CD4-positive, alpha-beta T cell treated with Interleukin-6 for 4 hours (primary cell): ENCODE measurements at places on chromosomes 3 and 15.

GRCh38 chr3:101762041-101762646, 16.9 kb upstream of the NXPE3 start:
- DNase-seq, result no peak

GRCh38 chr3:153274561-153274960, 112.5 kb downstream of the RAP2B start:
- DNase-seq, result no peak

- no peak for DNase-seq
These were observed 11.7 kb upstream of the P3H2 start for GRCh38 chr3:190132371-190132770.

DNA sequence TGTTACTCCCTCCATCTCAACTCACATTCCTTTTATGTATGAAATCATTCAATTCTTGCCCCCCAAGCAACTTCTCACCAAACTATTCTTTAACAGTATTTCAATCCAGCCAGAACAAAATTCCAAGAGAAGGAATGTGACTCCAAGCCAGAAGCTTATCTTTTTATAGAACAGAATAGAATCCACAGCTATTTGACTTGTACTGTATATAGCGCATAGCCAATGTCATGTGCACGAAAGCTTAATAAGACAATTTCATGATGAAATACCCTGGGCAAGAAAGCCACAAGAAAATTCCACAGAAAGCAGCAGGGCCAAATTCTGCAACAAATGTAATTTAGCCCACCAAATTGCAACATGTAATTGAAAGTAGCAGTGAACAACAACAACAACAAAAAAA, 127.6 kb upstream of the UBE2E2 start:
- DNase-seq, result no peak

DNA sequence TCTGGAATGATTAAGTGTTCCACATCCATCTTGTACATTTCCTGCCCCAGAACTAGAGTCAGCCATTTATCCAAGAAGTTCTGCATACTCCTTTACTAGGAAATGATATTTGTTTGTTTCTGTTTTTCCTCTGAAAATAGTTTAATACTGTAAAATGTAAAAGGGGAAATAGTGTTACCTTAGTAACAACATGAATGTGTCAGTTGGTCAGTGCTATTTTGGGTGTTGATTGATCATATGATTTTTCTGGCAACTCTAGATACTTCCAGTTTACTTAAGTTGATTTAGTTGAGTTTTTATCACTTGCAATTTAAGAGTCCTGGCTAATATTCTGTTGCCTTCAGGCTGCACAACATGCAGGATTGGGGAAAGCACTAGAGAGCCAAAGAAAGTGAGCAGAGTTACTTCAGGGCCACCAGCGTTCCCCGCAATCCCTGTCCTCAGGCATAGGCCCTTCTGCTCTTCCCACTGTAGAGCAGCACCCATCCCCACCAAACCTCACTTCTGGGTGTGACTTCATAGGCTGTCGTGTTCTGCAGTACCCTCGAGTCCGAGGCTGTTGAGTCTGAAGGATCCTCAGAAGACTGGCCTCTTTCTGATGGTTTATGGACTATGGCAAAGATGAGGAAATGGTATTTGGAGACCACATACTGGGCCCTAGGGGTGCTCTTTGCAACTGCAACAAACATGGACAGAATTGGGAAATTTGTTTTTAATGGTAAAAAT, 69.0 kb downstream of the CHD2 start:
- DNase-seq, result no peak

GRCh38 chr3:98780343-98780742, 17.2 kb downstream of the ST3GAL6 start:
- DNase-seq, result no peak

DNA sequence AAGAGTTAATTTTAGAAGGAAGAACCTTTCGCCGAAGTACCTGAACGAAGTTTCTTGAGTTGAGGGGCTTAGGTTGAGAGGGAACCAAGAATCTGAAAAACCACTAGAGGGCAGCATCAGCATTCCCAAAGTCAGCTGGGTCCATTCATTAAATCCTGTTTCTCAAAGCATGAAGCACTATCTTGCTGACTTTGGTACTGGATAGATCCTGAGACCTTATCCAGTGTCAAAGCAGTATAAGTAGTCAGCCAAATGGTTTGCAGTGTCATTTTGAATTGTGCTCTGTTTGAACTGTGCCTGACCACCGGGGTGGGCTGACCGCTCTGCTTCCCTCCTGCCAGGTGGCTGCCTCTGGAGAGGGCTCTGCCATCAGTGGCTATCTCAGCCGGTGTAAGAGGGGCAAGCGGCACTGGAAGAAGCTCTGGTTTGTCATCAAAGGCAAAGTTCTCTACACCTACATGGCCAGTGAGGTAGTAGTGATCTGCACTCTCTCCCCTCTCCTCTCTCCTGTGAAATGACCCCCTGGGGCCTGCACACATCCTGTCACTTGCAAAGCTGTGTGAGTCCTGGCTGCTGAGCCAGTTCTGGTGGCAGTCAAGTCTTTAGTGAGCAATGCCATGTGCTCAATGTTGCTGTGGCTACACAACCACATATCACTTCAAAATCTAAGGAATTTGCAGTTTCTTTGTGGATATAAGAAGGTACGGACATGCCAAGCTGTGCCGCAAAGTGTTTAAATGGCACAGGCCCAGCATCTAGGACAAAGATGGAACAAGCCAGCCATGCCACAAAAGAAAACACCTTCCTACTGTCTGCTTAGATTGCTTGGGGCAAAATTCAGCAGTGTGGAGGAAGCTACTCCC, 21.4 kb upstream of the NR2C2 start:
- DNase-seq, result peak; percentile 45

- no peak for DNase-seq
These were observed 98.7 kb downstream of the PLCH1 start for GRCh38 chr3:155646128-155646527.

- no peak for DNase-seq
These were observed 116.2 kb downstream of the CHSY1 start for GRCh38 chr15:101135532-101136166.

DNA sequence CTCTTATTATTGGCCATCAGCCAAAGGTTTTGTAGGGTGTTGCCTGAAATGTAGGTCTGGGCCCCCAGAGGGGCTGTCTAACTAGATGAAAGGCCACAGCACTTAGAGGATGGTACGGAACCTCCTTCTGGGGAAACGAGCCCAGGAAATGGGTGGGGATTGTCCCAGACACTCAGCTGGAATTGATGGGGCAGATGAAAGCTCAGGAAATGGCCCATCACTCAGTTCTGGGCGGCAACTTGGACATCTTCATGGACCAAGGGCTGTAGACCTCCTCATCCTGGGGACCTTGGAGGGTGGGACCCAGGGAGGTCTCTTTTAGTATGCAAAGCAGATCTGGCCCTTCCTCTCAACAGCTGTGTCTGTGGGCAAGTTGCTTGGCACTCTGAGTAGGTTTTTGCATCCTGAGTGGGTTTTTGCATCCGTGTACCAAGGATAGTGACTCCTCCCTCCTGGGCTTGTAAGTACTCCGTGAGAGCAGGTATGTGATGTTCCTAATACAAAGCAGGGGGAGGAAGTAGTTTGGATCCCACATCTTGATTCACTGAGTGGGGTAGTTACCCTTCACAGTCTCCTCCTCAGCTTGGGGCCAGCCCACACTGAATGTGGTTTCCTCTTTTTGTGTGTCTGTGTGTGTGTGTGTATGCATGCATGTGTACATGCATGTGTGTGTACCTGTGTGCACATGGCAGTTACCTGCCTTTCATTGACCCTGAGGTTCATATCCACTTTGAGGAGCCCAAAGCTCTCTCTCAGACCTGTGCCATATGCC, 292.0 kb downstream of the RPLP1 start:
- DNase-seq, result no peak

DNA sequence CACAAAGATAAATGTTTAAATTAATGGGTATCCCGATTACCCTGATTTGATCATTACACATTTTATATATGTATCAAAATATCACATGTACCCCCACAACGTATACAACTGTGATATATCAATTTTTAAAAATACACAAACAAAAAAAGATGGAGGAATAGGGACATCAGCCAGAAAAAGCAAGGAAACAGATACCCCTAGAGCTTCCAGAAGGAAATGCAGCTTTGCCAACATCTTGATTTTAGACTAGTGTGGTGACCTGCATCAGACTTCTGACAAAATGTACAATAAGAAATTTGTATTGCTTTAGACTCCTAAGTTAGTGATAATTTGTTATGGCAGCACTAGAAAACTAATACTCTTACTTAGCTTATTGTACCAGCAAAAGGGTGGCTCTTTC, 483.8 kb downstream of the TUSC7 start:
- no peak for DNase-seq

DNA sequence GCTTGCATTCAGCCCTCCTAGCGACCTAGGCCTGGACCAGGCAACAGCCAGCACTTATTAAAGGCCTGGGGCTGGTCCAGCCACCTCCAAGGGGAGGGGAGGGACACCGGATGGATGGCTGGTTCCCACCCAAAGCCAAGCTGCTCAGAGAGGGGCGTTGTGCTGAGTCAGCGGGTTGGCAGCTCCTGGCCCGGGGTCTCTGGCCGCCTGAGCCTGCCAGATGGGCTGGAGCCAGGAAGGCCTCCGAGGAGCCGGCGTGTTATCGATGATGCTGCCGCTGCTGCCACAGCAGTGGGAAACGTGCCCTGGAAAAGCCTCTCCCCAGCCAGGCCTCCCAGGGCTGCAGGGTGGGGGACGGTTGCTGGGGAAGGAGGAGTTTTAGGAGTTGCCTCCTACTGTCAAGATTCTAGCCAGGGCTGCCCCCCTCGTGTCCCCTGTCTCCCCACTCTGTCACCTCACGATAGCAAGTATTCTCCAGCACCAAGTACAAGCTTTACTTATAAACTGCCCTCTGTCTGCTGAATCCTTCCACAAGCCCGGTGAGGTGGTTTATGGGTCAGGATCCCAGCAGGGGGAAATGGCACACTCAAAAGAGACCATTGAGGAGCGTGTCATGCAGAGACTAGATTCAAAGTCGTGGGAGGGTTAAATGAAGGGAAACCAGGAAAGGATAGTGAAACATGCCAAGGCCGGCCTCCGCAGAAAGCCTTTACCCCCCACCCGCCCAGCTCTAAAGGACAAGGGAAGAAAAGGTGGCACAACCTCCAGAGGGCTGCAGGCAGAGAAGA, 43.2 kb upstream of the TSEN2 start:
- DNase-seq, result no peak

DNA sequence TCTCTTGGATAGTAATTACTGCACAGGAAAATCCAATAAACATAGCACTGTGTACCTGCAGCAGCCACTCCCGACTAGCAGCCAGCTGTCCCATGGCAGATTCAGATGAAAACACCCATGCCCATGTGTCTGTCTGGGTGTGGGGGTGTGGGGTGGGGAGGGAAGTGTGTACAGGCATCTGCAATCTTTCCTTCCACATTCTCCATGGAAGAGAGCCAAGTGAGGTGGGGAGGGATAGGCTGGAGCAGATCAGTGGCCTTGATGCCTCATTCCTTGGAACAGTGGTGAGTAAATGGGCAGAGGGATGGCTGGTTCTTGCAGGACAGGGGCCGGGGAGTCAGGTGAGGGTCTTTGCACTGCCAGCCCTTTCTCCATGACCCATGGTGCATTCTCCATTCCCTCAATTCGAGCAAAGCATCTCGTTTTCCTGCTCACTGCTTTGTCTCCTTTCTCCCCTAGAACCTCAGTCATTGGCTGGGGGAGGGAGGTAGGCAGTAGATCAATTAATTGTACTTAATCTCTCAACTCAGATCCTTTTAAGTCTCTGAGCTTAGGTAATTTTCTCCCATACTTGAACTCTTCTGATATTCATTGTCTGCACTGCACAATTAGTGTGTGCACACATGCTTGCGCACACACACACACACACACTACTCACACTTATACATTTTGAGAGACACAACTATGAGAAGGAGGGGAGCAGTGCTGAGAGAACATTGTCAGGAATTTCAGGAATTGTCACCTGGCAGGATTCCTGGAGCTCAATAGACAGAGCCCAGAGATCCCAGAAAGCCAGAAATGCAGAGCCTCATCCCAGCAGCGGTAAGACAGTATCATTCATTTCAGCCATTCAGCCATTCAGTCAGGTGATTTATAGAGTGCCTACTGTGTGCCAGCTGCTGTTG, 31.9 kb downstream of the PDIA5 start:
- no peak for DNase-seq

- DNase-seq, result no peak
These were observed 3.6 kb upstream of the MYH15 start for GRCh38 chr3:108513961-108514360.

DNA sequence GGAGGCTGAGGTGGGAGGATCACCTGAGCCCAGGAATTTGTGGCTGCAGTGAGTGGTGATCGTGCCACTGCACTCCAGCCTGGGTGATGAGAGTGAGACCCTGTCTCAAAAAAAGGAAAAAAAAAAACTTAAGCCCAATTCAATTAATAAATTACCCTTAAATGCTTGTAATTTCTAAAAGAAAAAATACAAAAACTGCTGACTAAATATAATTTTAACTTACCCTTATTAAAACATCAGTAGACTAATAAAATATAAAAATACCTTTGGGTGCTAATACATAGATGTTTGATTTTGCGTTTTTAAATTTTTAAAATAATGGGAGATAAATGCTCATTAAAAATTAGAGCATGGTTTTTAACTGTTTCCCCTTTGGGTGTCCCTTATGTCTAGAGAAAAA, 17.5 kb upstream of the SLC25A26 start:
- no peak for DNase-seq

DNA sequence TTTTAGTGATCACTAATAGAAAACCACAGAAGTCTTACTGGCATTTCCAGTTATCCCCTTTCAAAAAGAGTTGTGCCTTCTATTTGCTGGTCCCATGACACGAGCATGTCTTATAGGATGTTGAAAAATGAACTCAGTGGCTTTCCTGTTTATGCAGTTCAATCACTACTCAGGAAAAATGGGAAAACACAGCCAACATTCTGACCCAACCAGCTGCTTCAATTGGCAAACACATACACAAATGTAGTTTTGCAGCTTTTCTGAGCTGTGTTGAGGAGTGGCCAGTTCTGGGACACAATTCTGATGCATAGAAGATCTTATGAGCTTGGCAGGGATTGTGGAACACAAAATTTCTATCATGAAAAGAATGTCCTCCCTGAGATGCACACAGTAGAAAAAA, 40.3 kb downstream of the FSTL1 start:
- no peak for DNase-seq

DNA sequence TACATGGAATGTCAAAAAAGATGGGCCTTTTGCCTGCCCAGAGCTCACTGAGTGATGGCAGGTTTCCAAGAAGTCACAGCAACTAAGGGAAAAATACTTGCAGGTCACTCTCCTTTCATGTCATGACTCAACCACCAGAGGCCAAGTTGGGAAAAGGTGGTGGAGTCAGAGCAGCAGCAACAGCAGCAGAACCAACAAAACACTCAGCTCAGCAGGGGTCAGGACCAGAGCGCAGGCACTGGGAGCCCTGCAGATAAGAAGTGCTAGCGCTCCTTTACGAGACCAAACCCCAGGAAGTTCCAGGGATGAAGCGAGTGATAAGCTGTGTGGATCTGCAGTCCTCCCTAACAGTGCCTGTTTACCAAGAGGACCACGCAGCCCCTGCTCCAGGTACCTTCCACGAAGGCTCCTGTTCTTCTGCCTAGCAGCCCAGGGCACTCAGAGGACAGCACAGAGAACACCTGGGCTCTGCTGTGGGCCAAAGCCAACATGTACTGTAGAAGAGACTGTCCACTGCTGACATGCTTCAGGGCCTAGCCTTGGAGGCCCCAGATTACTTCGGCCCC, 26.0 kb downstream of the POC1A start:
- DNase-seq, result no peak
